ENCODE measurements at places on chromosomes 16 and 17. TPM values are rescaled to one million over a fixed set of nuclear protein-coding genes. Genes with fewer than 3 reads are reported as not detected.

- peaks cover 27% of the 10 kb centered on the region for H3K4me1 ChIP-seq
- no peaks in the 10 kb centered on the region for H3K36me3 ChIP-seq
- no peak for DNase-seq
- peak overlapping the region; percentile 70 for H3K27ac ChIP-seq
- peaks cover 6% of the 10 kb centered on the region for H3K27me3 ChIP-seq
Measured at GRCh38 chr17:50661348-50661747, 26.7 kb downstream of the ABCC3 start.

- no peaks in the 10 kb centered on the region for H3K27me3 ChIP-seq
- H3K4me1 ChIP-seq = no peaks in the 10 kb centered on the region
- DNase-seq = no peak
- no peak overlapping the region for H3K27ac ChIP-seq
- no peak overlapping the region for H3K4me3 ChIP-seq
Measured at GRCh38 chr17:71870546-71870862, 250.3 kb upstream of the SOX9 start.

DNA sequence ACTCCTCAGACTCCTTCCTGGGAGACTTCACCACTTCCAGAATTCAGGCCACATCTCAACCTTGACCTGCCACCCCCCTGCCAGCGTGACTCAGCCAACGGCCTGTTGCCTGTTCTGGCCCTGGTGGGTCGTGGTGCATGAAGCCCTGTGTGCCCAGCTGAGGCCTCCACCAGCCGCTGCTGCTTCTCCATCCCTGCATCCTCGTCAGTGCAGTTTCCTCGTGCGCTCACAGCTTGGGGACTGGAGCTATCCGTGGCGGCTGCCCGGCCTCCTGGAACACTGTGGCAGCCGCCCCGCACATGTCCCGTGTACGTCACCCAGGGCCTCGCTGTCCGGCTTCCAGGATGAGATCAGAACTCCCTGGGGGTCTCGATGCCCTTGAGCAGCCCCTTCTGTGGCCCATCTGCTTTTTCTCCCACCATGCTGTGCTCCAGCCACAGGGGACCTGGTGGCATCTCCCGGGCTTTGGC lies 8.0 kb upstream of the TEDC2 start:
- H3K27me3 ChIP-seq = no peaks in the 10 kb centered on the region
- H3K4me1 ChIP-seq = no peaks in the 10 kb centered on the region
- H3K36me3 ChIP-seq = peaks cover 29% of the 10 kb centered on the region
- no peak overlapping the region for H3K4me3 ChIP-seq

GRCh38 chr17:62935523-62935922 lies 30.5 kb upstream of the TANC2 start:
- peaks cover 22% of the 10 kb centered on the region for H3K27me3 ChIP-seq
- H3K36me3 ChIP-seq = no peaks in the 10 kb centered on the region
- no peaks in the 10 kb centered on the region for H3K4me1 ChIP-seq

DNA sequence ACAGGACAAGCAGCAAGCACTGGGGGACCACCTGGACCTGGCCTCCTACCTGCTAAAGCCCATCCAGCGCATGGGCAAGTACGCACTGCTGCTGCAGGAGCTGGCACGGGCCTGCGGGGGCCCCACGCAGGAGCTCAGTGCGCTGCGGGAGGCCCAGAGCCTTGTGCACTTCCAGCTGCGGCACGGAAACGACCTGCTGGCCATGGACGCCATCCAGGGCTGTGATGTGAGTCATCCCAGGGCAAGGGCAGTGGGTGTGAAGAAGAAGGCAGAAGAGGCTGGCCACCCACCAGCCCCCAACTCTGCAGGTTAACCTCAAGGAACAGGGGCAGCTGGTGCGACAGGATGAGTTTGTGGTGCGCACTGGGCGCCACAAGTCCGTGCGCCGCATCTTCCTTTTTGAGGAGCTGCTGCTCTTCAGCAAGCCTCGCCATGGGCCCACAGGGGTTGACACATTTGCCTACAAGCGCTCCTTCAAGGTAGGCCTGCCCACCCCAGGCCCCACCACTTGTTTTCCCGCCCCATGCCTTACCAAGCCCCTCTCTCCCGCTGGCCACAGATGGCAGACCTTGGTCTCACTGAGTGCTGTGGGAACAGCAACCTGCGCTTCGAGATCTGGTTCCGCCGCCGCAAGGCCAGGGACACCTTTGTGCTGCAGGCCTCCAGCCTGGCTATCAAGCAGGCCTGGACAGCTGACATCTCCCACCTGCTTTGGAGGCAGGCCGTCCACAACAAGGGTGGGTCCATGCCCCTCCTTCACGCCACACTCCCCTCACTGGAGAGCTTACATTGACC lies 7.3 kb downstream of the PLEKHG4 start:
- peaks cover 7% of the 10 kb centered on the region for H3K36me3 ChIP-seq
- no peaks in the 10 kb centered on the region for H3K4me1 ChIP-seq
- H3K4me3 ChIP-seq = no peak overlapping the region
- no peak overlapping the region for H3K27ac ChIP-seq
- H3K27me3 ChIP-seq = no peaks in the 10 kb centered on the region

DNA sequence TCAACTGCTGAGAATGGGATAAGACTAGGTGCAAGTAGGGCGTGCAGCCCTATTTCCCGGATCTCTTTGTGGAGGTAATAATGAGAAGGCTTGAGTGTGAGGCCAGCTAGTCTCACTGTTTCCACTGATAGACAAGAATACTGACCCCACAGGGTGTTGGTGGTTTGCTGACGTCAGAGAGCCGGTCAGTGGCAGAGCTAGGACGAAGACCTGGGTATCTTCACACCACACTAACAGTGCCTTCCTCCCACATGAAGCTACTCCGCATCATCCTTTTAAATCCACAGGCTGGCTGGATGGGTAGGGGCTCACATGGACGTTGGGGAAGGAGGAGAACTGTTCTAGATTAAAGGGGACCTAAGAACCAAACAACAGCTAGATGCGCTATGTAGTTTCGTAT lies 68.0 kb downstream of the ZFHX3 start:
- no peaks in the 10 kb centered on the region for H3K36me3 ChIP-seq
- H3K27me3 ChIP-seq = no peaks in the 10 kb centered on the region
- no peaks in the 10 kb centered on the region for H3K4me1 ChIP-seq
- no peak for DNase-seq
- no peak overlapping the region for H3K4me3 ChIP-seq

DNA sequence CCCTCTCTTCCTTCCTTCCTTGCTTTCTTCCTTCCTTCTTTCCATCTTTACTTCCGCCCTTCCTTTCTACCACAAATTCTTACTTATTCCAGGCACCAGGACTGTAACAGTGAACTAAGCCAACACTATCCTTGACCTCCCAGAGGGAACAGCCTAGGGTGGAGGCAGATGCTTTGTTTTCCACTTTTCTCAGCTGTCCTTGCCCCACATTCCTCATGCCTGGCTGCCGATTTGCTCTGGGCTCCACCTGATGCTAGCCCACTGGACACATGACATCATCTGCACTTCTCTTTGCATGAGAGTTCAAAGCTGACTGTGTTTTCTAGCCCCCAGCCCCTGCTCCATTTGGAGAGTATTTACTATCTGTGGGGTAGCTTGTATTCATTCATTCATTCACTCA lies 283.0 kb downstream of the MAF start:
- H3K27me3 ChIP-seq = peaks cover 3% of the 10 kb centered on the region
- H3K36me3 ChIP-seq = no peaks in the 10 kb centered on the region
- no peak for DNase-seq

DNA sequence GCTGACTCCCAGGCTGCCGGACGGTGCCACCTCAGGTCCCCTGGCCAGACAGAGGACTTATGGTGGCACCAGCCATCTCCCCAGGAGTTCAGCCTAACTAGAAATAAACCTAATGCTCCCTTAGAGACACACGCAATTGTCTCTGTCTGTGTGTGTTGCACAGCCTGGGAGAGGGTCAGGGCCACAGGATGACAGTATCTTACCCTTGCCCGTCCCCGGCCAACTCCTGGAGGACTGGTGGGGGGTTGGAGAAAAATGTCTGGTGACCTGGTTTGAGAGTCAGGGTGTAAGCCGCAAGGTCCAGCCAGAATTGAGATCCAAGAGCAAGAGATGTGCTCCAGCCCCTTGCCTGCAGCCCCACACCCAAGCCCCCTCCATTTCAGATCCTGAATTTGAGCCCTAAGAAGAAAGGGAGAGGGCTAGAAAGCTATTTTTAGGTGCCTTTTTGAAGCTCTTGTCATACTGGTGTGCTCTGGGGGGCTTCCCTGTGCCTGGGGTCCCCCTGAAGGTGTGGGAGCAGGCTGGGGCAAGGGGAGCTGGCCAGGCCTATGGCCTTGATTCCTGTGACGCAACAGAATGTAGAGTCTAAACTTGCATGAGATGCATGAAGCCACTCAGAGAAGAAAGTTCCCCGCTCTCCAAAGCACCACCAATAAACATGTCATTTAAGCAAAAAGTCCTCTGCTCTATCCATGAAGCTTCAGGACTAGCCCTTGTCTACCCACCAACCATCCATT lies 12.9 kb downstream of the ZNF319 start:
- no peak for DNase-seq
- H3K4me3 ChIP-seq = no peak overlapping the region
- H3K27ac ChIP-seq = no peak overlapping the region
- H3K4me1 ChIP-seq = no peaks in the 10 kb centered on the region
- H3K27me3 ChIP-seq = peaks cover 11% of the 10 kb centered on the region

The SCGB1C2 gene
- total RNA-seq = not detected

The NPIPA8 gene
- total RNA-seq = 0.44 TPM

The INTS2 gene
- 25.4 TPM for total RNA-seq

The CETP gene
- 0.23 TPM for total RNA-seq

Data from activated T-helper 1 cell treated with anti-CD3 and anti-CD28 coated beads, Interleukin-12 subunit alpha, Interleukin-12 subunit beta, Interleukin-2, Interleukin-4 antibody, amounts not matched to agents 30 ng/mL and 10 ng/mL and 1 ng/mL, durations not matched to agents 14 hours and 24 hours and 36 hours (primary cell).